ENCODE measurements at places on chromosomes 3 and 15.

GRCh38 chr3:127628788-127629466, at the start of gene PODXL2:
Gene PODXL2 (plus strand): TSS chr3:127629185. CDS start chr3:127629220, 35 bp downstream.
- DNase-seq = peak; percentile 66

DNA sequence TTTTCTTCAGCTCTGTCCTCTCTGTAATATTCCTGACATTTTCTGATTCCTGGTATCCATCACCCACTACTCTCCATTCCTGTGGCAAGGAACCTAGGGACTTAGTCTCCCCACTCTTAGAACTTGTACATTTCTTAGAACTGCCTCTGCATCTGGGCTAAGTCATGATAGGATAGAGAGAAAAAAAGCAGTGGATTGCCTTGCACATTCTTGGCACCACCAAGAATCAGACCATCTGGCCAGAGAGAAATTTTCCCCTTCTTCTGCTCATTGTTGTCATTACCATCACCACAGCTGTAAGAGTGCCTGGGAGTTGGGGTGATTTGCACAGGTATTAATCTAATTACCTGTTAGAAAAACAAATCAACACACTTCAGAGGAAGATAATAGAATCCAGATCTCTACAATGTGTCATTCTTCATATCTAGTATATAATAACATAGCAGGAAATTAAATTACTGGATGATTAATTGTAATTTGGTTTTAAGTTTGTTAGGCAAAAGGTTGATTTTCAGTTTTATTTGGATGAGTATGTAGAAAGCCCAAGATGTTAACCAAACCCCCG, 264.8 kb upstream of the ZPLD1 start:
- DNase-seq = no peak

DNA sequence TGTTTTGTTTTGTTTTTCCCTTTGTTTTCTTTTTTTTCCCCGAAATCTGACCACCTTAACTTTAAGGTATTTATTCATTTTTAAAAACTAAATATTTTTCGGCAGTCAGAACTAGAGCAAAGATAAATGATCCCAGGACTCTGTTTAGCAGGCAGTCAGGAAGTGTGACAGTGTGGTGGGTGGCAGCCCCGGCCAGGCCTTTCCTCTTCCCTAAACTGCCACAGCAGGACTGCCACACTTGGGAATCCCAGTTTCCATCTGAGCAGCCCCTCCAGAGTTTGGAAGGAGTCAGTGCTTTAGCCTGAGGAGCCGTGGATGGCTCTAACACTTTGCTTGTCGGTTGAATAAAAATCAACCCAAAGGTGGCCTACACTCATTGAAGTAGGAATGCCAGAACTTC, 6.9 kb downstream of the CCRL2 start:
- DNase-seq = no peak

GRCh38 chr3:143283432-143284128, 164.0 kb downstream of the CHST2 start:
- no peak for DNase-seq

DNA sequence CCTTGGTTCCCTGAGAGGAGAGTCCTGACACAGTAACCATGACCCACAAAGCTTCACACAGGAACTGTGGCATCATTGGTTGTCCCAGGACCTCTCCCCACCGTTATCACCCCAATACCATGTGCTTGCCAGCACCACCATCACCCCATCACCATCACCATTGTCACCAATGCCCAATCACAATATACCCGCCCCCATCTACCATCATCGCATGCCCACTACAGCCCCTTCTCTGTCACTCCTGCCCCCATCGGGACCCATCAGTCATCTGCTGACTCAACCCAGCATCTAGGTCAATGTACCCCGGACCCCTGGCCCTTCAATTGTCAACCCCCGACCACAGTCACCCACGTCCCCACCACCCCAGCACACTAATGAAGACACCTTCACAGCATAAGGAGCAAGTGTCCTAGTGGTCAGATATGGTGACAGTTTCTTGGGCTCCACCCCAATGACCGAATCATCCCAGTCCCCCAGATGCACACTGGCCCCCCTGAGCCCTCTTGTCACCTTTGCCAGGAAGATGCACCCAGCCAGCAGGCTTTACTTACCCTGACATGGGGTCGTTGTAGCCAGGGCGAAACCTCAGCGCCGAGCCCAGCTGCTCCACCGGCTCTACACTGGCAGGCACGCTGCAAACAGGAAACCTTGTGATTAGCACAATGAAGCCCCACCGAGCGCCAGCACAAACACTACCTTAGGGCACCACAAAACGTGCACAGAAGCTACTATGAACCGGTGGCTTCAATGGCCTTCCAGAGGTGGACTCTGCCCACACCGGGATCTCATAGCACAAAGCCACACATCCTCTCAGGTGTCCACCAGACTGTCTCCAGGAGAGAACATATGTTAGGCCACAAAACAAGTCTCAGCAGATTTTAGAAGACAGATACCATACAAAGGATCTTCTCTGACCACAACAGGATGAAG, 25.1 kb downstream of the SHISA5 start:
- no peak for DNase-seq

- DNase-seq = peak; percentile 5
These were observed 9.1 kb upstream of the TP63 start for GRCh38 chr3:189621948-189622603.

- no peak for DNase-seq
These were observed 23.8 kb downstream of the RLBP1 start for GRCh38 chr15:89197503-89197971.

DNA sequence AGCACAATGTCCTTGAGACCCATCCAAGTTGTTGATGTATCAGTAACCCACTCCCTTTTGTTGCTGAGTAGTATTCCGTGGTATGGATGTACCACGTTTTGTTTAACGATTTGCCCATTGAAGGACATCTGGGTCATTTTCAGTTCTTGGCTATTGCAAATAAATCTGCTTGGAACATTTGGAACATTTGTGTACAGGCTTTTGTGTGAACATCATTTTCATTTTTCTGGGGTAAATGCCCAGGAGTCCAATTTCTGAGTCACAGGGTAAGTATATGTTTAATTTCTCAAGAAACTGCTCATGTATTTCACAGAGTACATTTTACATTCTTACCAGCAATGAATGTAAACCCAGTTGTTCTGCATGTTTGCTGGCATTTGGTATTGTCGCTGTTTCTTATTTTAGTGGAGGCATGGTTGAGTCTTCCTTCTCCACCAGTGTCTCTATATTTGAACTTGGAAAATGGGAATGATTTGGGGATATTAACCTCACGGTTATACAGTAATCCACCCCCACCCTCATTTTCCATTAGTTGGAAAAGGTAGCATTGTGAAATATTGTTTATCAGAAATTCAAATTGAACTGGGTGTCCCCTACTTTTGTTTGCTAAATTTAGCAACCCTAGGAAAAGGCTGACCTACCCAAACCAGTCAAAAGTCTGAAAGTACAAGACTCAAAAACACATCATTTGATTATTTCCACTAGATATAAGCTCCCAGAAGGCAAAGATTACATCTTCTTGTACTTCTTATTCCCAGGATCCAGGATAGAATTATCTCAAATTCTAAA, 30.8 kb downstream of the POMGNT2 start:
- no peak for DNase-seq

DNA sequence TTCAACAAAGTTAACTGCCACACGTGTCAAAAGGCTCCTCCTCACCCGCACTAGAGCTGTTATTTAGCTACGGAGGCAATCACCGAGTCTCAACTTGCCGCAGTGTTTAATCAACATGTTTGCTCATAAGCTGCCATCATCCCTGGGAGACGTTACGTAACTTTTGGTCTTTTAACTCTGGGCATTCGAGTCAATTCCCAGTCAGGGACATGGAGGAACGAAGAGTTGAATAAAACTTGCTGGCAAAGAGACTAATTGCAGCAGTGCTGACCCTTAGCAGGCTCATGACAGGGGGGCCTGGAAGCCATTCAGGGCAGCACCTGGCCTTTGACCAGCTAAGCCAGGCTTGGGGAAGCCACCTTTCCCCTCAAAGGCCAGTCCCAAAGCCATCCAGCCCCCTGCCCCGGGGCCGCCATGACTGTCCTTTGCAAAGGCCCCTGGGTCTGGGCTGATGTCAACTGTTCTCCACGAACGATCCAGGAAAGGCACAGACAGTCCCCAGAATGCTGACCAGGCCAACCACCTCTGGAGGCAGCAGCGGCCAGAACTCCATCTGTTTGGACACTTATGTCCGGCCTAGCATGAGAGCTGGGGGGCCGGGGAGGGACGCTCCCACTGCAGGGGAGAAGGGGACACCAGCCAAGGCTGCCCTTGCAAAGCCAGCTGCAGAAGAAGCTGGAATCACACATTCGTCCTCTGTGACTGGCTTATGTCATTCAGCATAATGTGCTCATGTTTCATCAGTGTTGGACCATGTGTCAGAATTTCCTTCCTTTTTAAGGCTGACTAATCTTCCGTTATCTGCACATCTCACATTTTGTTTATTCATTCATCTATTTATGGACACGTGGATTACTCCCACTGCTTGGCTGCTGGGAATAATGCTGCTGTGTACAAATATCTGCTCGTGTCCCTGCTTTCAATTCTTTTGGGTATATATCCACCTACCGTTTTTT, 43.7 kb downstream of the PCSK6 start:
- peak; percentile 49 for DNase-seq

GRCh38 chr3:123909785-123910184, 25.7 kb upstream of the MYLK start:
- DNase-seq = no peak

- DNase-seq = no peak
These were observed 30.6 kb upstream of the OR5H6 start for GRCh38 chr3:98233468-98233867.

DNA sequence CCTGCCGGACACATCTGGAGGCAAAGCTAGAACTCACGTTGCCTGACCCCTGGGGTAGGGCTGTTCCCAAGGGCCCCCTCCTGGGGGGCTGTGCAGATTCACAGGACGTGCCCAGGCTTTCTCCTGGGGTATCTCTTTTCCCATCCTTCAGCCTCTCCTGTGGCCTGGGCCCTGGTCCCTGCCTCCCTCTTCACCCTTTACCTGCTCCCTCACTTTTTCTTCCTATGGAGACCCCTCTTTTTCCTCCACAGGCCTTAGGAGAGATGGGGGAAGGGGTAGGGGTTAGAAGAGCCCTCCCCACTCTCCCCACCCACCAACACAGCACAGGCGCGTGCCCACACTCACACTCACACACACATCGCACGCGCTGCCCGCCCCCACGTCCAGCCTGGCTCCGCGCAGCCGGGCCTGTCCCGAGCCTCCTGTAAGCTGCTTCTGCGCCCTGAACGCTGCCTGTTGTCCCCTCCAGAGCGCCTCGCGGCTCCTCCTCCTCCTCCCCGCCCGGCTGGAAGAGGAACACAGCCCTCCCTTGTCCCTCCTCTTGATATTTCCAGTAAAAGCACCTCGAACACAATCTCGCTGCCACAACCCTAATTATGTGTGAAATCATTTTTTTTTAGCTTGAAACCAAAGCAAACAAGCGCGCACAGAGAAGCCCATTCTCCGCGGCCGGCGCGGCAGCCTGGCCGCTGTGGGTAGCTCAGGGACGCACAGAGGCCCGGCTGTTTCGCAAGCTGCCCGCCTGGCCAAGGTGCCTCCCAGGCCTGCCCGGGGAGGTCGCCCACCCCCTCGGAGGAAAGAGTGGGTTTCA, 33.9 kb upstream of the ACAN start:
- peak; percentile 12 for DNase-seq

- DNase-seq = no peak
These were observed 192.8 kb downstream of the ARPP21 start for GRCh38 chr3:35832140-35832571.

DNA sequence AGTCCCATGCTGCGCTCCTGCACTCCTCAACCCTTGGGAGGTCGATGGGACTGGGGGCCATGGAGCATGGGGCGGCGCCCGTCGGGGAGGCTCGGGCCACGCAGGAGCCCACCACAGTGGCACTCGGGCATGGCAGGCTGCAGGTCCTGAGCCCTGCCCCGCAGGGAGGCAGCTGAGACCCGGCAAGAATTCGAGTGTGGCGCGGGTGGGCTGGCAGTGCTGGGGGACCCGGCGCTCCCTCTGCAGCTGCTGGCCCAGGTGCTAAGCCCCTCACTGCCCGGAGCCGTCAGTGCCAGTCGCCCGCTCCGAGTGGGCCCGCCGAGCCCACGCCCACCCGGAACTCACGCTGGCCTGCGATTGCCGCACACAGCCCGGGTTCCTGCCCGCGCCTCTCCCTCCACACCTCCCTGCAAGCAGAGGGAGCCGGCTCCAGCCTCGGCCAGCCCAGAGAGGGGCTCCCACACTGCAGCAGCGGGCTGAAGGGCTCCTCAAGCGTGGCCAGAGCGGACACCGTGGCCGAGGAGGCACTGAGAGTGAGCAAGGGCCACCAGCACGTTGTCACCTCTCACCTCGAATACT, 200.3 kb downstream of the ROBO2 start:
- no peak for DNase-seq

- DNase-seq = peak; percentile 21
These were observed 22.3 kb upstream of the SMCO1 start for GRCh38 chr3:196537319-196537984.

DNA sequence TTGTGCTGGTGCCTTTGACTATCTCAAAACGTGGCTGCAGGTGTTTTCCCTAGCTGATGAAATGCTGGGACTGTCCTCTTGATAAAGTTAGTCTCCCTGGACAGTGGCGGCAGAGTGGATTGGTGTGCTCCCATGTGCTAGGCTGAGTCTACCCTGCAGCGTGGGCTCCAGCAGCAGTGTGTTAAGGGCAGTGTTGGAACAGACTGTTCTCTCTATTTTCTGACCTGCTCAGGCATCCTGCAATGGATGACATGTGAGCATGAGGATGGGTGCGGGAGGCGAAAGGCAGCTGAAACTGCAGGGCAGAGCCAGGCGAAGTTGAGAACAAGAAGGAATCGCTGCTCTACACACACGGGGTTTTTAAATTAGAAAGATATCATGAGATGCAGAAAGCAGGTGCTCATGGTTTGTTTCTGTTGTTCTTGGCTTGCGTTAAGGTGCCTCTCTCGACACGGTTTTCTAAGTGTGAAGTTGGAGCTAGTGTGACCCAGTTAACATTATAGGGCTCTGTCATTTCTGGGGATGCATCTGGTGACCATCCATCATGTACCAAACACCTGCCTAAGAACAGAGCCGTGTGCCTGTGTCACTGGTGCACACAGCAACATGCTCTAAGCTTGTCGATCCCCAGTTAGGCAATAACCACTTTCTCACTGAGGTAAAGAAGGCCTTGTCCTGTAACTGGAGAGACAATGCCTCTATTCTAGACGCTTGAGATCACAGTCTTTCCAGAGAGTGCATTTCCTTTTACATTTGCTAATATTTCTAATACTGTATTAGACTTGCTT, 44.3 kb downstream of the SLCO3A1 start:
- no peak for DNase-seq

- DNase-seq = no peak
These were observed 69.7 kb upstream of the MME start for GRCh38 chr3:155010416-155010815.

Data from cardiac fibroblast (primary cell).